ENCODE measurements at places on chromosomes 11 and 22.

DNA sequence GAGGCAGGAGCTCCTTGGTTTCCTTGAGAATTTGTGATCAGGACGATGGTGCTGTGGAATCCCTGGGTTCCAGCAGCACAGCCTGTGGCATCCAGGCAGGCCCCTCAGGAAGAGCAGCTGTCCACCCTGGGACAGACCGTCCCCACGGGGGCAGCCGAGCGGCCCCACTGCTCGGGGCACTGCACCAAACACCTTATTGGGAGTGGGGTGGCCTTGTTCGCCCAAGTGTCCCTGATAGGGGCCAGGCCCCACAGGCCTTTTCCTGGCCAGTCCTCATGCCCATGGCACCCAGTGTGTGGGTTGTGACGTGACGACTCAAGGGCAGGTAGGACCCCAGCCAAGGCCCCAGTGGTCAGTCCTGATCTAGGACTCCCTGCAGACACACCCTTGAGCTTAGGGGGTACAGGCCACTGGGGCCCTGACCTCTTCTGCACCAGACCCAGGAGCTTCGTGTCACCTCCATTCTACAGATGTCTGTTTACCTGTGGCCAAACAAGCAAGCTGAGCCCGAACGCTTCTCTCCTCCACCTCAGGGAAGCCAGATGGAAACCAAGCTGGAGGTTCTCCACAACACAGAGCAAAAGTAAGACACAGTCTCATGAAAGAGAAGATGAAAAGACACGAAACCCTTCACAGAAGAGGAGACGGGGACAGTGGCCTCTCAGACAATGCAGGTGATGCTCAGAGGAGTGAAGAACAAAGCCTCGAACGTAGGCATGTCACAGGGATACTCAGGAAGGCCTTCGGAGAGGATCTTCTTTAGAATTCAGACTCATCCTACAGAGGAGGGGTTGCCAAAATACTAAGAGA lies 1.6 kb upstream of the BRD1 start:
- no peak for DNase-seq

DNA sequence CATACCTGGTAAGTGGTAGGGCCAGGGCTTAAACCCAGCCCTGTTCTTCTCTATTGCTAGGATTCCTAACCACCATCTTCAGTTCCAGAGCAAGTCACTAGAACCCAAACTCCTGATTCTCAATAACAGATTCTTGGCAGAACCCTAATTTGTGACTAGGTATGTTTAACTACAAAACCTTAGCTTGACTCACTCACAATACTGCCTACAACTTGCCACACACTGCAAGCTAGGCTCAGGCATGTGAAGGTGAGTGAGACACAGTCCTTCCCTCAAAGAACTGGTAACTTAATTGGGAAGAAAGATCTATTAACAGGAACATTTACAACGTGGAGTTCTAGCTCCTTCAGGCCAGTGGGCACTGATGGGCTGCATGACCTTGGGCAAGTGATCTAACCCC lies 14.5 kb upstream of the AMOTL1 start:
- DNase-seq = no peak

DNA sequence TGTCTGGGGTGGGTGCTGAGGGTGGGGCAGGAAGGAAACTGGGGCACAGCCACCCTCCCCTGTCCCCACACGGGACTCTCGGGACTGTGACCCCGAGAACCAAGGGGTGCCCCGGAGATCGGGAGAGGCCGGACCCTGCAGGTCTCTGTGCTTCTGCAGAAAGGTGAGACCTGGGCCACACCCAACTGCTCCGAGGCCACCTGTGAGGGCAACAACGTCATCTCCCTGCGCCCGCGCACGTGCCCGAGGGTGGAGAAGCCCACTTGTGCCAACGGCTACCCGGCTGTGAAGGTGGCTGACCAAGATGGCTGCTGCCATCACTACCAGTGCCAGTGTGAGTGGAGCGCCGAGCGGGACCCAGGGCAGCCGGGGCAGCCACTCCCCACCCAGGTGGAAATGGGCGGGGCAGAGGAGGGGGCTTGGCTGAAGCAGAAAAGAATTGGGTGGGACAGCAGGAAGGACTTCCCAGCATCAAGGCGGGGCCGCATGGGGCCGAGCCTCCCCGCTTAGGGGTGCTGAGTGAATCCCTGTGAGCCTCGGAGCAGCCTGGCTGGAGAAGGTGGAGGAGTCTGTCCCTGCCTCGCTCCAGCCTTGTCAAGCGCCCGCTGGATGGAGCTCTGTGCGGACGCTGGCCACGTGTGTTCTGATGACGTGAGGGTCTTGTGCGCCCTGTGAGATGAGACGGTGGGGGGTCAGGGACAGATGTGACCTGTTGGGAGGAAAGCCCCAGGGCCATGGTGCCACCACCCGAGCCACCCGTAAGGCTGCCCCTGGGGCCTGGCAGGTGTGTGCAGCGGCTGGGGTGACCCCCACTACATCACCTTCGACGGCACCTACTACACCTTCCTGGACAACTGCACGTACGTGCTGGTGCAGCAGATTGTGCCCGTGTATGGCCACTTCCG lies 29.3 kb upstream of the MUC5B start:
- DNase-seq = peak; percentile 28

DNA sequence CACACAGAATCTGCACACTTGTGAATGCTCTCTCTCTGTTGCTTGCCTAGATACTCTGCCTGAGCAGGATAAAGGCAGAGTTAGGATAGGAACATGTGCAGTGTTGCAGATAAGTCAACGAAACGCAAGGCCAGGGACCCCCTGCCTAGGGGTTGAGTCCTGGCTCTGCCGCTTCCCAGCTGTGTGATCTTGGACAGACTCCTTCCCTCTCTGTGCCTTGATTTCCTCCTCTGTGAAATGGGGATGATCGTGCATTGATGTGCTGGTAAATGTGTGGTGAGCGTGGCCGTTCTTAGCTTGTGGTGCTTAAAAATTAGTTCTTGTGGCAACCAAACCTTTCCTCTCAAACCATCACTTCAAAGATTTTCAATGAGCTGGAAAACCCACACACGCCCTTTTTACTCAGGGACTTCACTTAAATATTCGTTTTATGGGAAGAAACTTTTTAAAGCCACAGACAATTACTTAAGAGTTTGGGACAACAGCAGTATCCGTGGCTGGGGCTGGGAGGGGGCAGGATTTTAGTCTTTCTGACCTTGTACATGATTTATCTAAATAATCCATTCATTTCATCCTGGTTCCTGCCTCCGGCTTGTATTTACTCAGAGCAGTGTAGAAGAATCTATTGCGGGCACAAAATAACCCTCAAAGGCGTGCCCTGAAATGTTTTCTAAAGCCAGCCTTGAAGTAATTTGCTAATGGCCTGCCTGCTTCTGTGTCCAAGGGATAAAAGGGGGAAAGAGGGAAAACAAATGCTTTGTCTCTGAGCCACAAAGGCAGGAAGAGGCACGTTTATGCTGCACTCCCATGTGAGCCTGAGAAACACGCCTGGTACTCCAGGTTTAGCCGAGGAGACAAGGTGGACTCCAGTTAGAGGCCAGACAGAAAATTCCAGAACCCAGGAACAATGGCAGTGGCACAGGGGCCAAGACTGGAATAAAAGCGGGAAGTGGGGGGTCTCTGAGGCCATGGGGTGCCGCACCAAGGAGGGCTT lies 85.0 kb upstream of the CRYBB3 start:
- no peak for DNase-seq

DNA sequence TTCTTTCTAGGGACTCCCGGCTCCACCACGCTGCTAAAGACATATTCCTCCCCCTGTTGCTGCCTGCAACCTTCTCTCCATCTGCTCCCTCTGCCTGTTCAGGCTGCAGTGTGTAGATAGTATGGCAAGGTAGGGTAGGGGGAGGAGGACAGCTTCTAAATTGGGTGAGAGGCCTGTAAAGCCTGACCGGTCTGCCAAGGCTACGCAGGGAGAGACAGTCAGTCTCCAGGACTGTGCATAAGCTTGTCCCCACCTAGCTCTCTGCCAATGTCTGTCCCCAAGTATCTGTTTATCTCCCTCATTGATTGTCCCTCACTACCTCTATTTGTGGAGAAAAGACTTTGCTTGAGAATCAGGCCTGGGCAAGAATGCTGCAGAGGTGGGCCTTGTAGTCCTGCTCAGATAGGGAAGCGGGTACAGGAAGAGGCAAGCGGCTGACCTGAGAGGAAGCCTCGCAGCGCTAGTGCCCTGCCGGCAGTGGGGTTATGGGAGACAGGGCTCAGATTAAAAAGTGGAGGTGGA lies 871 bp upstream of the SEZ6L start:
- peak; percentile 72 for DNase-seq

GRCh38 chr11:109865548-109866186 lies 227.5 kb upstream of the ZC3H12C start:
- DNase-seq = peak; percentile 75

GRCh38 chr11:46133119-46133518 lies 11.9 kb upstream of the PHF21A start:
- DNase-seq = no peak

DNA sequence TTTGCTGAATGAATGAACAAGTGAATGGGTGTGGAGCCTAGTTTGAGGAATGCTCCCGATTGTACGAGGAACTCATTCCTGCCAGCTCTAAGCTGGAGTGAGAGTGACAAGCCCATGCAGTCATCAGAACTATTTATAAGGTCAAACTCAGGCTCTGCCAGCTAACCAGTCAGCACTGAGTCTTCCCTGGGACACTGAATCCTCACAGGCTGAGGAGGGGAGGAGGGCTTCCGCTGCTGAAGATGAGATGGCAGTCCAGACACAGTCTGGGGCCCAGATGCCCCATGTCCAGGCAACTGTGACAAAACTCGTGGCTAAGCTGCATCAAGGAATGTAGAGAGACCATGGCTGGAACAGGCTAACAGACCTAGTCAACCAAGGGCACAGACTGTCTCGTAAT lies 4.0 kb downstream of the LRP4 start:
- DNase-seq = no peak

DNA sequence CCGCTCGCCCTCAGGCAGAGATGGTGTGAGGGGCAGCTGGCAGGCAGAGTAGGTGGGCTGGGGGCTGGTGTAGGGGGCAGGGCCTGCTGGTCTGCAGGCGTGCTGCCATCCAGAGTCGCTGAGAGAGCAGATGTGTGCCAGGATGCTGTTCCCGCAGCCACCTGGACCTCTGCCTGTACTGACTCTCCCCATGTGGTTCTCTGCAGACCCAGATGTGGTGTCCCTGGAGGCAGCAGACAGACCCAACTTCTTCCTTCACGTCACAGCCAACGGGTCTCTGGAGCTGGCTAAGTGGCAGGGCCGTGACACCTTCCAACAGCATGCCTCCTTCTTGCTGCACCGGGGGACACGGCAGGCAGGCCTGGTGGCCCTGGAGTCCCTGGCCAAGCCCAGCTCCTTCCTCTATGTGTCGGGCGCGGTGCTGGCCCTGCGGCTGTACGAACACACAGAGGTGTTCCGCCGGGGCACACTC lies 58.6 kb downstream of the OTOG start:
- no peak for DNase-seq

GRCh38 chr11:5887172-5887571 lies 5.8 kb upstream of the OR52E5 start:
- no peak for DNase-seq

DNA sequence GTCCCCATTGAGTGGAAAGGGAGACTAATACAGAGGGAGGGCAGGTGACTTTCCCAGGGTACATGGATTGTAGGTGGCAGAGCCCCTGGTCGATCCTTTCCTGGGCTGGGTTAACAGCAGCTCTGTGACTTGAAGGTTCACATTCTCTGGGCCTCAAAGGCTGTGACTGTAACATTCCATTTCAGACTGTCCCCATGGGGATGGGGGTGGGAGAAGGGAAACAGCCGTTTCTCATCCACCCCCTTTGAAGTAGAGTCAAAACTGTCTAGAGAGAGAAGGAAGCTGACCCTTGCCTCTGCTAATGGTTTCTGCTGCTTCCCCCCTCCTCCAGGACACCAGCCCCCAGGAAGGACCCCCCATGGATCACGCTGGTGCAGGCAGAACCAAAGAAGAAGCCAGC lies 19.2 kb downstream of the MICALL1 start:
- no peak for DNase-seq

GRCh38 chr11:64745521-64746328 lies 1.8 kb upstream of the RASGRP2 start:
- DNase-seq = peak; percentile 89

GRCh38 chr11:105181100-105181499 lies 41.5 kb upstream of the CARD18 start:
- DNase-seq = no peak

- DNase-seq = no peak
Observed at GRCh38 chr22:34429314-34429713, 509.0 kb upstream of the LARGE1 start.

- DNase-seq = no peak
Observed at GRCh38 chr11:11531131-11531908, 90.5 kb downstream of the GALNT18 start.

- no peak for DNase-seq
Observed at GRCh38 chr11:79592406-79592805, 151.6 kb upstream of the TENM4 start.

GRCh38 chr11:114260483-114260882 lies 35.7 kb upstream of the NNMT start:
- no peak for DNase-seq

DNA sequence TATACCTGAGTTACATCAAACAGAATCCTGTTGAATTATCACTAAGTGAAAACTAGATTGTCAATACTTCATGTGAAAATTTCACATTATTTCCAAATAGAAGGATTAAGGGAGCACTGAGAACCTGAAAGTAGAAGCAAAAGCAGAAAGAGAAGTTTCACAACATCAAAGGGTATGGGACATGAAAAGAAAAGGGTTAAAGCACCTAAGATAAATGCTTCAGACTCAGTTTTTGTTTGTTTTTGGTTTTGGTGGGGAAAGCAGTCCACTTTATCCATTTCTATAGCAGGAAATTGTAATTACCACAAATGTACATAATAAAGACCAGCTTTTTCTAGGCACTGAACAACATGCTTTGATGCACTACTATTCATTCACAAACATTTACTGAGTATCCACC lies 1069.7 kb upstream of the CCDC90B start:
- no peak for DNase-seq

GRCh38 chr11:36376009-36376887 lies 80.2 kb downstream of the PRR5L start:
- peak; percentile 82 for DNase-seq

GRCh38 chr11:117585631-117586030 lies 211.4 kb downstream of the DSCAML1 start:
- DNase-seq = no peak

- no peak for DNase-seq
Observed at GRCh38 chr11:8745431-8746253, 63.0 kb downstream of the RPL27A start.

- DNase-seq = no peak
Observed at GRCh38 chr11:27159335-27159679, 118.7 kb downstream of the BBOX1 start.

GRCh38 chr11:117002639-117003299 lies 95.5 kb downstream of the SIK3 start:
- DNase-seq = no peak

GRCh38 chr11:64000026-64000739 lies 13.9 kb downstream of the OTUB1 start:
- DNase-seq = peak; percentile 91

All from endodermal cell (in vitro differentiated cells).